ENCODE measurements at places on chromosomes 16 and 17.

DNA sequence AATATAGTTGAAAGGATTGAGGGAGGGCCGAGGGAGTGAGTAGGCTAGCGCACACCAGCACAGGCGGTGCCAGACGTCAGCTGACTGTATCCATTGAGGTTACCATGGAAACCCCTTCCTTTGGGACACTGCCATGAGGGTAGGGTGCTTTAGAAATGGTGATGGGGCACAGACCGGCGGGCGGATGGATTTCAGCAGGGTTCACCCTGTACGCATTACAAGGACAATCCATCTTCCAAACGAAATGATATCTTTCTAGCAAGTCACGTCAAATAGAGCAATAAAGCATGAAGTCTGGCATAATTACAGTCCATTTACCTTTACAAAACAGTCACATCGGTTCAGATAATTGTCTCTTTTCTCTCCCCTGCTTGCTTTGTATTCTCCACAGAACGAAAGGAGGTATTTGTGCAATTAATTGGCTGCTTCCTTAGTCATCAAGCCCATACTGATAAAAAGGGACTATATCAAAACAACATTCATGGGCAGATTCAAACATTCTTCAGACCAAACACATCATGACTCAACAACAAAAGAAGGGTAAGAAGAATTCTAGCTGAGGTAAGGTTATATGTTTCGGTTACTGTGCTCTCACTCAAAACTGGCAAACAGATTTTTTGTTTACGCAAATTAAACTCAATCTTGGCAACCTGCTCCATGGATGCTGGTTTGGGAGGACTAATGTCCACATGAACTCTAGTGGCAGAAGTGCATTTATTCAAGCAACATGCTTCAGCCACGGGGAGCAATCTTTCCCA lies 140.6 kb downstream of the CDK5R1 start:
- no peak for DNase-seq

GRCh38 chr17:61926826-61927207 lies 965 bp downstream of the INTS2 start:
- DNase-seq = no peak

DNA sequence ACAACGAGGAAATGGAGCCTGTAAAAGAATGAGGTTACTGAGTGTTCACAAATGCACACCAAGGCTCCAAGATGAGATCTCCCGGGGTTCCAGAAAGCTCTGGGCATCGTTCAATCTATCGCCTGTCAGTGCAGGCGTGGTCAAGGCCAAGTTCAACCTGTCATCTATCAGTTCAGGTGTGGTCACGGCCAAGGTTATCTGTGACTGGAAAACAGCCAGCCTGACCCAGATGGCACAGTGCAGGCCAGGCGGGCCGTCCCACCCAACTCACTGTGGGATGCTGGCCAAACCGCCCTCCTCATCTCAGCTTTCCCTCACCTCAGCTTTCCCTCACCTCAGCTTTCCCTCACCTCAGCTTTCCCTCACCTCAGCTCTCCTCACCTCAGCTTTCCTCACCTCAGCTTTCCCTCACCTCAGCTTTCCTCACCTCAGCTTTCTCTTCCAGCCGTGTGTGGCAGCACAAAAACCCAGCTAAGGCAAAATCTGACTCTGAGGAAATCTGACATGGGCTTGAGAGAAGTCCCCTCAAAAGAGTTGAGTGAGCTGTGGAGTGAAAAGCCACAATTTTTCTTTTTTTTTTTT lies 2.4 kb downstream of the CHMP1A start:
- DNase-seq = no peak

- DNase-seq = no peak
These were observed 1393.3 kb downstream of the CDH8 start for GRCh38 chr16:60642956-60643355.

GRCh38 chr17:30296499-30297080 lies 4.8 kb upstream of the BLMH start:
- DNase-seq = no peak

- no peak for DNase-seq
These were observed 105.5 kb downstream of the MYO1D start for GRCh38 chr17:32771396-32771795.

DNA sequence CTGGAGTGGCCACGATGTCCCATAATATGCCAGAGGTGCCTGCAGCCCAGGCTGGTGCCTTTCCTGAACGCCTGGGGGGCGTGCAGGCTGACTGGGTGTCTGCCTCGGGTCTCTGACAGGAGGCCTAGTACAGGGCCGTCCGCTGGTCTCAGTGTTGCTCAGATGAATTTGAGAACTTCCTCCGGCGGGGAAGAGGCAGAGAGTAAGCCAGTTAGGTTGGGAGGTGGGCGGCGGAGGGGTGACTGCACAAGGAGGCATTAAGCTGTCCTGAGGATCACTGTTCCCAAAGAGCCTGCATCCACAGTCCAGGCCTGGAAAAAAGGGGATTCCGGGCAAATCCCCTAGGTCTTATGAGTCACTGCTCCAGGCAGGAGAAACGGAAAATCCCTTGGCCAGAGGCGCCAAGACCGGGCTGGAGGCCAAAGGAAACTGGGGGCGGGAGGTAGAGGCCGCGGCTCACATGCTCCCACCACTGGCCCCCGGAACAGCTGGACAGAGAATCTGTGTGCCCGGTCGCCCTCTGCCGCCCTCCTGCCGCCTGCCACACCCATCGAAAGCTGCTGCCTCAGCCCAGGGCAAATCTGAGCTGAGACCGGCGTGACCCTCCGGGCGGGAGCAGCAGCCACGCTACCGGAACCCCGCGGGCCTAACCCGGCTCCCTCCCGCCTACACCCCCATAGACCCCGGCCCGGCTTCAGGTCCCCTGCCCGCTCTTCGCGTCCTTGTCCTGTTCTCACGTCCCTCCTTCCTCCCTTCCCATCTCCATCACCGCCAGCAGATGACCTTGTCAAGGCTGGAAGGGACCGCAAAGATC lies 1.2 kb downstream of the TRIM47 start:
- peak; percentile 70 for DNase-seq

GRCh38 chr16:24114876-24115275 lies 141.3 kb upstream of the CACNG3 start:
- no peak for DNase-seq

GRCh38 chr17:77467521-77467920 lies 326.8 kb downstream of the SEC14L1 start:
- DNase-seq = no peak

DNA sequence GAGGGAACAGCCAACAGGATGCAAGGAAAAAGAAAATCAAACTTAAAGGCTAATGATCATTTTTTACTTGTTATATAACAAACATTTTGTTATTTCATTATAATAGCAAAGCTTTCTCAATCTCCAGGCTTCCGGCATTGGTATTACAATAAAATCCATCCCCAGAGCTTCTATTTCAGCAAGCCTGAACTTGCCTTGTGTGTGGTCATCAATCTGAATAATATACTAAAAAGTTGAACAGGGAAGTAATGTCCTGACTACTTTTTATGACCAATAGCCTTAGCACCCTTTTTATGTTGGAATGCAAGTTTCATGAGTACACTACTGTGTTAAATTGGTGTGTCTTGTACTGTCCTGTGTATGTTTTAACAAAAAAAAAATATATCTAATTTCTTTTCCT lies 27.1 kb upstream of the VWA3A start:
- no peak for DNase-seq

- DNase-seq = no peak
These were observed 165.8 kb downstream of the CHD9 start for GRCh38 chr16:53220585-53220984.

- no peak for DNase-seq
These were observed 130.3 kb downstream of the TANGO6 start for GRCh38 chr16:68973611-68974120.

GRCh38 chr17:36610474-36610873 lies 9.1 kb downstream of the MRM1 start:
- no peak for DNase-seq

- DNase-seq = peak; percentile 94
These were observed 12.5 kb upstream of the SREBF1 start for GRCh38 chr17:17849147-17849820.

Data from stimulated activated CD8-positive, alpha-beta memory T cell treated with anti-CD3 and anti-CD28 coated beads, Interleukin-4, amount 100 ng/mL, for 48 hours (primary cell).